Neural progenitor cell (in vitro differentiated cells): ENCODE measurements at places on chromosomes 2 and 18. TPM values are rescaled to one million over a fixed set of nuclear protein-coding genes. Genes with fewer than 3 reads are reported as not detected.

GRCh38 chr2:3241971-3242746, 135.5 kb downstream of the EIPR1 start:
- no peaks in the 10 kb centered on the region for H3K36me3 ChIP-seq
- DNase-seq: no peak
- H3K4me3 ChIP-seq: no peak overlapping the region
- no peaks in the 10 kb centered on the region for H3K27me3 ChIP-seq
- H3K4me1 ChIP-seq: no peaks in the 10 kb centered on the region

DNA sequence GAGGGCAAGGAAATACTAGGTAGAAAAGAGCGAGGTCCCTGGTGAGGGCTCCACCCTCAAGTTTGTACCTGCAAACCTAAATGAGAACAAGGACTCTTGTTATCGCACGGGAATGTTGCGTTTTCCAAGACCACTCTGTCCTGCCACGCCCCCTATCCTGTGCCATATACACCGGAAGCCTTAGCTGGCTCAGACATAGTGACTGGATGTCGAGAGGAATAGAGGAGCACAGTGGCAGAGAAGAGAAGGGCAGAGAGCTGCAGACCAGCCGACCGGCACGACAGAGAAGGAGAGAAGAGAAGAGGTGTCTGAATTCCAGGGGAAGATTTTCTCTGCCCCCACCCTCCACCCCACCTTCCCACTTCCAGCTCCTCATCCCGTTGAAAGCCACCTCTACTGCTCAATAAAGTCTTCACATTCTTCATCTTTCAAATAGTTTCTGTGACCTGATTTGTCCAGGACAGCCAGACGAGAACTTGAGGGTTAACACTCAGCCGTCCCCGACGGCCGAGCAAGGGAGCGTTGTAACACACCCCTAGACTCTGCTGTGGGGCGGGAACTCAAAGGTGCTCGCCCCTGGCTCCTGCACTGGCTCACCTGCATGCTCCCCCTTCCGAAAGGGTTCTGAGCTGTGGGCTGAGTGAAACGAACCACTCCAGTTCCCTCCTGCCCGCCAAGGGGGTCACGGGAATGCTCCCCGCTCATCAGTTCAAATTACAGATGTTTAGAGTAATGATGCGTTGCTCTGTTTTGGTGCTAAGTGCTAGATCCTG, 24.9 kb upstream of the COL3A1 start:
- DNase-seq: no peak
- no peaks in the 10 kb centered on the region for H3K36me3 ChIP-seq
- H3K4me3 ChIP-seq: no peak overlapping the region
- no peaks in the 10 kb centered on the region for H3K27me3 ChIP-seq
- H3K27ac ChIP-seq: no peak overlapping the region
- no peaks in the 10 kb centered on the region for H3K4me1 ChIP-seq

DNA sequence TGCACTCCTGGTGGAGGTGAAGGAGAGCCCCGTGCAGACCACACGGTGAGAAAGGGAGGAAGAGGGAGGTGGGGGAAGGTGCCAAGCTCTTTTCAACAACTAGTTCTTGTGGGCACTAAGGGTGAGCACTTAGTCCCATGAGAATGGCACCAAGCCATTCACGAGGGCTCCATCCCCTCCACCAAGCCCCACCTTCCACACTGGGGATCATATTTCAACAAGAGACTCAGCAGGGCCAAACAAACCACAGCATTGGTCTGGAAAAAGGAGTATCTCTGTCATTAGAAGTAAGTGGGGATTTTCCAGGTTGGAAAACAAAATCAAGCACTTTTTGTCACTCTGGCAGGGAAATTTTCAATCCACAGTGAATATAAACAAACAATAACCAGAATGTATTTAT, 38.4 kb downstream of the ZAP70 start:
- H3K4me1 ChIP-seq: peaks cover 17% of the 10 kb centered on the region
- H3K4me3 ChIP-seq: no peak overlapping the region
- H3K27ac ChIP-seq: no peak overlapping the region
- no peaks in the 10 kb centered on the region for H3K27me3 ChIP-seq

DNA sequence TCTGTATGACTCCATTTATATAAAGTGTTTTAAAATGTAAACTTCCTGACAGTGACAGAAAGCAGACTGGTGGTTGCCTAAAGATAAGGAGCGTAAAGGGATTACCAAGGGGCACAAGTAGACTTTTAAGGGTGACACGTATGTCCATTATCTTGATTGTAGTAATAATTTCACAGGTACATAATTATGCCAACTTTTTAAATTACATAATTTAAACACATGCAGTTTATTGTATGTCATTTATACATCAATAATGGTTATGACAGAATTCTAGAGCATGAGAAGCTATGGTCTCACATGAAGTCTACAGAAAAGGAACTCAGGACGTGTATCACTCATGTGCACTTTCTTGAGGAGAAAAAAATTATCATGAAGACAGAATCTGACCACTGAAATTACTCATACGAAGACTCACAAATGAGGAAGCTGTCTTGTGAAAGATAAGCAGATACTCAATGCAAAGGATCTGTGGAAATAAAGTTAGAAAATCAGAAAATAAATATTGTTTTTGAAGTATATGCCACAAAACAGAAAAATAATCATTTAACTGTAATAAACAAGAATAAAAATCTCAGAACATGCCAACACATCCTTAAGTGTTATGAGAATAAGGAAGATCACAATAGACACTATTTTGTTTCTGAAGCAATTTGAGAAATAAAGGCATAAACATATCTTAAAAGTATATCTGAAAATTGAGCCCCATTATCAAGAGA, 84.4 kb downstream of the TMEM131 start:
- H3K27me3 ChIP-seq: no peaks in the 10 kb centered on the region
- no peak for DNase-seq
- H3K36me3 ChIP-seq: peaks cover 6% of the 10 kb centered on the region
- H3K27ac ChIP-seq: no peak overlapping the region
- H3K4me1 ChIP-seq: no peaks in the 10 kb centered on the region

POTEC gene
- 0.06 TPM in 1 of 2 replicates, not detected in the other for total RNA-seq

EVA1A gene
- 2.8 and 3.6 TPM in 2 replicates for total RNA-seq

CCDC141 gene
- 0.46 and 1.8 TPM in 2 replicates for total RNA-seq

- H3K27ac ChIP-seq: no peak overlapping the region
- H3K27me3 ChIP-seq: no peaks in the 10 kb centered on the region
- DNase-seq: no peak
- no peaks in the 10 kb centered on the region for H3K36me3 ChIP-seq
- H3K4me3 ChIP-seq: no peak overlapping the region
These were observed 87.5 kb upstream of the COPS8 start for GRCh38 chr2:236998236-236998635.

ANKRD29 gene
- total RNA-seq: 0.65 and 0.81 TPM in 2 replicates

PSMA8 gene
- total RNA-seq: not detected in 2 replicates

DNA sequence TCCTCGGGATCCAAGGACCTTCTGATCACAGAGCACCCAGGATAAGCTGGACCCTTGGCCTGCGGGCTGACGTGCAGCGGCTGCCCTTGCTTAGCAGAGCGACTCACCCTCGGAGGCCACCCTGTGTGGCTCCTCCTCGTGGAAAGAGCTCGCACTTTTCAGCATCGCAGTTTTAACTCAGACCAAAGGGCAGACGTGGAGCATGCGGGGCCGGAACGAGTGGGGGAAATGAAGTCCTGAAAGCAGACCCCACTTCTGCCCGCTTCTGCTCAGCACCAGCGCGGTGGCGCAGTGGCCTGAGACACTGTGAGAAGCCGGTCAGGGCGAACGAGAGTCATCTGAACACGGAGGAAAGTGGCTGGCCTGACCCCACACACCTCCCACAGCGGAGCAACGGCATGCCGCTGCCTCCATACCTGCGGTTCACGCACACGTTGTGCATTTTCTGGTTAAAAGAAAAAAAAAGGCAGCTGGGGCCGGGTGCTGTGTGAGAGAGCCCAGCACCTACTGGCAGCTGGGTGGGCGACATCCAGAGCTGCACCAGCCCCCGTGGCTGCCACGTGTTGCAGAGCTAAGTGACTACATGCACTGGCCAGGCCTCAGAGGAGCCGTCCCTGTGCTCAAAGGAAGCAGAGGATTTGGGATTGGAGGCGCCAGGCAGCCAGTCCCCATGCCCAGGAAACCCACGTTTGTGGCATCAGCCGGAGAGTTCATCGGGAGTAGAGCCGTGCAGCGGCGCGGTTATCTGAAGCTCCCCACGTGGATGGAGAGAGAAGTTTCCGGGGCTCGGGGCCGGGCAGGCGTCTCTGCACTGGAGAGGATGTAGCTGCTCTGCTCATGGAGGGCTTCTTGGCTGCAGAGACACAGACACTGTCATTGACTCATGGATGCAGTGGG, 89.7 kb downstream of the USP40 start:
- no peak for DNase-seq
- no peaks in the 10 kb centered on the region for H3K36me3 ChIP-seq
- H3K27ac ChIP-seq: no peak overlapping the region
- no peaks in the 10 kb centered on the region for H3K4me1 ChIP-seq
- H3K27me3 ChIP-seq: no peaks in the 10 kb centered on the region
